ENCODE measurements at places on chromosomes 11 and 22. TPM values are rescaled to one million over a fixed set of nuclear protein-coding genes. Genes with fewer than 3 reads are reported as not detected.

The ZNF280B gene
- 1.2 TPM for polyA plus RNA-seq

The ROBO4 gene
- polyA plus RNA-seq, result 0.95 TPM

The APOA5 gene
- not detected for polyA plus RNA-seq

The C11orf16 gene
- not detected for polyA plus RNA-seq

The OR52E6 gene
- polyA plus RNA-seq, result not detected

DNA sequence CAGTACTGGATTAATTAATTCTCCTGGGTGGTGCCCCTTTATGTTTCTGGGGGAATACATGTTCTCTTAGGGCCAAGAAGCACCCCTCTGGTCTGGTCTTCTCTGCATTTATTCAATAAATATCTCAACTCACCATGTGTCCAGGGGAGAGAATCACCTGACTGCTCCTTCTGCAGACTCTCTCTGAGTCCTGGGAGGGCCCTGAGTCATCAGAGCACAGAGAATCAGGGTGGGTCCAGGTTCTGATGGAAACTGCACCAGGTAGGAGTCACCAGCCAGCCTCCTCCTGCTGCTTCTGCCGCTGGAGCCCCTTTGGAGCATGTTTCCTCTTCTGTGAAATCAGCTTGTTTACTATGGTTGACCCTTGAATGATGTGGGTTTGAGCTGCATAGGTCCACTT lies 107.7 kb upstream of the PLET1 start:
- DNase-seq, result no peak
- no peak overlapping the region for H3K27ac ChIP-seq
- no peak overlapping the region for H3K4me3 ChIP-seq
- no peaks in the 10 kb centered on the region for H3K36me3 ChIP-seq
- peaks cover 24% of the 10 kb centered on the region for H3K4me1 ChIP-seq
- H3K27me3 ChIP-seq, result no peaks in the 10 kb centered on the region

- H3K27me3 ChIP-seq, result no peaks in the 10 kb centered on the region
- peaks cover 27% of the 10 kb centered on the region for H3K36me3 ChIP-seq
- H3K27ac ChIP-seq, result no peak overlapping the region
- H3K4me1 ChIP-seq, result no peaks in the 10 kb centered on the region
- no peak for DNase-seq
- no peak overlapping the region for H3K4me3 ChIP-seq
Measured at GRCh38 chr11:108472681-108473080, 5.4 kb upstream of the C11orf65 start.

DNA sequence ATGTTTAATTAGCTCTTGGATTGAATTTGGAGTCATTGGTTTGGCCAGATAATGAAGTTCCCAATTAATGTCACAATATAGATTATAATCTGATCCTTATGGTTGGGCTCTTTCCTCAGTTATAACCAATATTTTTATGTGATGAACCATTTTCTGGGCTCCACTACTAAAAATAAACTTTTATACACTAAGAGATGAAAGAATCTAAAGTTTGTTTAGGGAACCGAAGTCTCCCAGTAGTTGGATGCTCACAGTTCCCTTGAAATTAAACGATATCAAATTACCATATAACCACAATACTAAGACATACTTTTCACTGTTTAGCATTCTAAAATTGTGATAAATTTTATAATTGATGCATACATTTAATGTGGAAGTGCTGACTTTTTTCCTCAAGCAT lies 47.0 kb upstream of the ARHGAP42 start:
- H3K36me3 ChIP-seq, result no peaks in the 10 kb centered on the region
- H3K4me3 ChIP-seq, result no peak overlapping the region
- peaks cover 3% of the 10 kb centered on the region for H3K27me3 ChIP-seq
